Activated naive CD4-positive, alpha-beta T cell treated with anti-CD3 and anti-CD28 coated beads for 36 hours (primary cell): ENCODE measurements at places on chromosomes 4 and X.

GRCh38 chrX:22202251-22202650 is 70.5 kb upstream of the CBLL2 start:
- no peak for DNase-seq

- DNase-seq, result no peak
These were observed 31.6 kb downstream of the SYNPO2 start for GRCh38 chr4:118920247-118920646.

- DNase-seq, result no peak
These were observed 851.9 kb upstream of the FRG1 start for GRCh38 chr4:189088780-189089179.

- DNase-seq, result no peak
These were observed 400.8 kb upstream of the SLIT2 start for GRCh38 chr4:19850909-19851308.

DNA sequence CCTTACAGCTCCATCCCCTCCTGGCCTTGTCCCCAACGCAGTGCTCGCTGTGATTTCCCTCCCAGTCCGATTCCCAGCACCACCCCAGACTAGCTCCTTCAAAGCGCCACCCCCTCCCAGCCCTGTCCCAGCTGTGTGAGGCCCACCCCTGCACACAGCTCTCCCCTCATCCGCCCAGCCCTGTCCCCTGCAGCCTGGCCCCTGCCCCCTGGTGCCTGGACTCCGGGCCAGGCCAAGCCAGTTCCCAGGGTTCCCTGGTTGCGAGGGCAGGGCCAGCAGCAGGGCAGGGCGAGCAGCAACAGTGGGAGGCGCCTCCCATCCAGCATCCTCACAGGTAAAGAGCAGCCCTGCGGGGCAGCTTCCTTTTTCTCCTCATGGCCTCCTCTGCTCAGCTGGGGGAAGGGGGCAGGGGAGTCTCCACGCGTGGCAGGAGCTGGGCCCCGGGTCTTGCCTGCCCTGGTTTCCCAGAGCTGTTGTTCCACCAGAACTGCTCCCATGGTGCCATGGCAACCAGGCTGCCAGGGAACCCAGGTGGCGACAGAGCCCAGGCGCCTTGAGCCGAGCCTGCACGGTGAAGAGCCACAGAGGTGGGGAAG is 24.8 kb downstream of the IQSEC2 start:
- DNase-seq, result no peak

DNA sequence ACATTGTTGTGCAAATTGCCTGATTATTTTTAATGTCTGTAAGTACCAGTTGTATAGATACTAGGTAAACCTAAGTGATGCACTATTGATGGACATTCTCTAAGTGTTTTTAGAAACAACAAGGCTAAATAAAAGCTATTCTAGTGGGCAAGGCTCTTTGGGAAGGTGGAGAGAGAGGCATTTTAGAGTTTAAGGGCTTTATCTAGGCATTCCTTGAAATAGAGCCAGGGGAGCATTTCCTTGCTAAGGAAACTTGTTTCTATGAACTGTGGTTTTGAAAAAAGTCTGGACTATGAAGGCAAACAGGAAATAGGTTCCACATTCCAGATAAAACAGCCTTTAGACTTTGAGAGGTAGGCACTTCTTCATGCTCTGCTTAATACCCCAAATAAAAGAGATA is 23.8 kb downstream of the BMX start:
- no peak for DNase-seq

DNA sequence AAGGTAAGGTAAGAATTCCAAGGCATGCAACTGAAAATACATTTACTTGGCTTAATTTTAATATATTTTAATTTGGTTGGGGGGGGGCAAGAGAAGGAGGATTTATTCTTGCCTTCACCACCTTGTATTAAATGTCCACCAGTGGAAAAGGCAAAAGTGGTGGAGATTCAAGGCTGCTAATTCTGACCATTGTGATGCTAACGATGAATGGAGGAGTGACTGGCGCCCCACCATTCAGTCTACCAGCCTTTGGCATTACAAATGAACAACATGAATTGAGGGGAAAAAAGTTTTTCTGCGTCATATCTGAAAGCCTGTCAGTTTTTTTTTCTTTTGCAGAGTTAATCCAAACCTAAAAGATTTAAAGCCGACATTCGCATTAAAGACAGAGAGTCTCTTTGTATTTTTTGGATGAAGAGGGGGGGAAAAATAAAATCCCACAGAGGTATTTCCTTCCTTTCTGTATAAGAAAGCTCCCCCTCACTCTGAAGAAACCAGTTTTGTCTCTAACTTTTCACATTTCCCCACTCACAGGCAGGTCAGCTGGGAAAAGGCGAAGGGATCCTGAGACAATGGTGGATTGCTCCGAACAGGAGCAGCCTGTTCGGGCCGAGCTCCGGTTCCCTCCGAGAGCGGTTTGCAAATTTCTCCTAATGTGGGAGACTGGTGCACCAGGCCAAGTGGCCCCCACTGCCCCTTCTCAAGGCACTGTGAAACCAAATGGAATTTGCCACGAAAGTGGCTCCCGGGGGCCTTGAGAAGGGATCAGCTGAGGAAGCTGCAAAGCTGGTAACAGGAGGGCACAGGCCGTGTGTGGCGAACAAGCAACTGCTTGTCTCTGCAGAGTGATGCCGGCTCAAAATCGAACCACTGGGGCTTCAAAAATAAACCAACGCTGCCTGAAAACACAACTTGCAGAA is 28.1 kb downstream of the SHISA3 start:
- DNase-seq, result no peak

DNA sequence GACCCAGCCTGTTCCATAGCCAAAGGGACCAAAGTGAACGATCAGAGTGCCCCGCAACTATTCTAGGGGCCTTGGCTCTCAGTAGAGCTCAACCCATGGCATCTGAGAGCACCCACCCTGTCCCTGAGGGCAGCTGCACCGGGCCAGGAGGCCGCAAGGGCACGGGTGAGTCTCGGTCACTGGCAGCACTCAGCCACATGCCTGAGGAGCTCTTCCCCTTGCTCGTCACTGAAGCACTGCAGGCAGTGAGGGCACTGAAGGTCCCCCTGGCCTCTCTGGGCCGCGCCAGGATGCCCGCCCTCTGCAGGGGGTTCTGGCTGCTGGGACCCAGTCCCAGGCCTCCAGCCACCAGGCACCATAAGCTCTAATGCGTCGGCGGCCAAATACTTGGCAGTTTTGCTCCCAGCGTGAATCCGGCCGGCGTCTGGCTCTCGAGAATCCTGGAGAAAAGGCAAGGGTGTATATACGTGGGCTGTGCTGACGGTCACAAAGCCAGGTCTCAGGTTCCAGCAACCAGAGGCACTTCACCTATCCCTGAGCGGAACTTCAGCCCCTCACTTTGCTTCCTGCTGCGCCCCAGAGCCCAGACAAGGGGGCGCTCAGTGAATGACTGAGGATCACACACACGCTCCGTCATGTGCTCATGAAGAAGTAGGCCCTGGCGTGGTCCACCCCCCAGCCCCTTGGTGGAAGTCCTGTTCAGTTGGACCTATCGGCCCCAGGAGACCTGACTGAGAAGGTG is 13.9 kb downstream of the TNIP2 start:
- peak; percentile 3 for DNase-seq

DNA sequence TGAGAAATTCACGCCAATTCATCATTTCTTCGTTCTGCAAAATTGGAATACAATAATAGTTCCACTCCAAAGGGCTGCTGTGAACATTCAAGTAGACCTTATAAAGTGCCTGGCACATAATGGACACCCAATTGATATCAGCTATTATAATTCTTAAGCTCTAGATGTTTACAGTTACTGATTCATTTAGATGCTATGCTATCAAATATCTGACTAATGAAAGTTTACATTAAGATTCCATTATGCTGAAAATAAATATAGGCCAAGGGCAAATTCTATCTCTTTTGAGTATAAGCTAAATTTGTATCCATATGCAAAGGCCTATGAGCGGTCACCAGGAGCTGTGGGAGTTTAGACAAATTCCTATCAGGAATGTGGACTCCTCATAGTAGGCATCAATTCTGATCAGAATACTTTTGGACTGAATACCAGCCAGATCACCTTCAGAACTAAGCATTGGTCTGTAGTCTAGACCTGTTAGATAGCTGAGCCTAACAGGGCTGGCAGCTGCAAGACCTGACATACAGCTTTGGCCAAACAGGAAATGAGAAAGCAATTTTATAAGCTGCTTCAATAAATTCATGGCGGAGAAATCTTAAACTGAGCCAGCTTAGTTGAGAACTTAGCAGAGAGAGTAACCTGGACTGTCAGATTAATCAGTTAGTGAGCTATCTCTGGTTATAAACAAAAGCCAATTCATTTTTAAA is 384.3 kb upstream of the ACTRT1 start:
- no peak for DNase-seq

- no peak for DNase-seq
These were observed 18.5 kb downstream of the APLN start for GRCh38 chrX:129636175-129636681.

DNA sequence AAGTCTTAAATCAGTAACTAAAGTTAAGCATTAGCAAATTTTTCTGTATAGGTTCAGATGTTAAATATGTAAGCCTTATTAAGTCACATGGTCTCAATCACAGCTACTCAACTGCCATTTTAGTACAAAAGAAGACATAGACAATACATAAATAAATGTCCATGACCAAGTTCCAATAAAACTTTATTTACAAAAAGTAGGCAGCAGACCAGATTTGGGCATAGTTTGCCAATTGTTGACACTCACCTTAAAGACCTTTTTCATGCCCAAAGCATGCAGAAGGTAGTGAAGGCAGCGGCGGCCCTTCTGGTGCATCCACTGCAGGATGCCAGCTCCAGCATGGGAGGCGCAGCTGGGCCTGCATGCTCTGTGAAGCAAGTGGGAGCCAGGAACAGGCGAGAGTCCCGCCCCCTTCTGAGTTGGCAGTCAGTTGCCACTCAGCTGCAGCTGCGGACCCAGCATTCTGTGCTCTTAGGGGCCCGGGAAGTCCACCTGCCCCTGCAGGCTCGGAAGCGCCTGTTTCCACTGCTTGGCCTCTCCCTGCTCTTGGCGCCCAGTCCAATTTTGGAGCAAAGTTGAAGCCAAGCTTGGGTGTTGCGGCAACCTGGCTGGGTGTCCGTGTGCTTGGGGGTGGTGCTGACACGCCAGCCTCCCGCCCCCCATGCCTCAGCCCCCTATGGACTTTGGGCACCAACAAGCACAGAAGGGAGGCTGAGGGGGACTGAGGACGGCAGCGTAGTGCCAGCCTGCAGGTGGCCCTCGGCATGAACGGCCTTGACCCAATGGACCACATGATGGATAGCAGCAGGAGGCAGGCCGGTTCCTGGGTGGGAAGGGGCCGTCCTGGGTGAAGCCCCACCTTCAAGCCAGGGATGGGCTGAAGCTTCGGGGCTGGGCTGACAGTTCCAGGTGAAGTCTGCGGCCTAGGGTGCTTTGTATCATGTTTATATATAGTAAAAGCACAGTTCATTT is 42.4 kb upstream of the PABPC4L start:
- DNase-seq, result no peak

DNA sequence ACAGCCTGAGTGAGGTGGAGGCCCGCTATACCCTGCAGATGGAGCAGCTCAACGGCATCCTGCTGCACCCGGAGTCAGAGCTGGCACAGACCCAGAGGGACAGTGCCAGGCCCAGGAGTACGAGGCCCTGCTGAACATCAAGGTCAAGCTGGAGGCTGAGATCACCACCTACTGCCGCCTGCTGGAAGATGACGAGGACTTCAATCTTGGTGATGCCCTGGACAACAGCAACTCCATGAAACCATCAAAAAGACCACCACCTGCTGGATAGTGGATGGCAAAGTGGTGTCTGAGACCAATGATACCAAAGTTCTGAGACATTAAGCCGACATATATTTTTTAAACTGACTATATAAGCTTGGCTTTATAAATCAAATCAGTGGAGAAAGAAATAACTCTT is 73.3 kb upstream of the HHIP start:
- no peak for DNase-seq

DNA sequence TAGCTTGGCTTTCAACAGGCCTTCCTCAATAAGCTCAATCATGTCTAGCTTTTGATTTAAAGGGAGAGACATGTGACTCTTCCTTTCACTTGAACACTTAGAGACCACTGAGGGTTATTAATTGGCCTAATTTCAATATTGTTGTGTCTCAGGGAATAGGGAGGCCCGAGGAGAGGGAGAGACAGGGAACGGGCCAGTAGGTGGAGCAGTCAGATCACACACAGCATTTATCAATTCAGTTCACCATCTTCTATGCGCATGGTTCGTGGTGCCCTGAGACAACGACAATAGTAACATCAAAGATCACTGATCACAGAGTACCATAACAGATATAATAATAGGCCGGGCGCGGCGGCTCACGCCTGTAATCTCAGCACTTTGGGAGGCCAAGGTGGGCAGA is 17.8 kb downstream of the ZNF81 start:
- DNase-seq, result peak; percentile 47

- no peak for DNase-seq
These were observed 42.9 kb downstream of the DCTD start for GRCh38 chr4:182874304-182874751.

DNA sequence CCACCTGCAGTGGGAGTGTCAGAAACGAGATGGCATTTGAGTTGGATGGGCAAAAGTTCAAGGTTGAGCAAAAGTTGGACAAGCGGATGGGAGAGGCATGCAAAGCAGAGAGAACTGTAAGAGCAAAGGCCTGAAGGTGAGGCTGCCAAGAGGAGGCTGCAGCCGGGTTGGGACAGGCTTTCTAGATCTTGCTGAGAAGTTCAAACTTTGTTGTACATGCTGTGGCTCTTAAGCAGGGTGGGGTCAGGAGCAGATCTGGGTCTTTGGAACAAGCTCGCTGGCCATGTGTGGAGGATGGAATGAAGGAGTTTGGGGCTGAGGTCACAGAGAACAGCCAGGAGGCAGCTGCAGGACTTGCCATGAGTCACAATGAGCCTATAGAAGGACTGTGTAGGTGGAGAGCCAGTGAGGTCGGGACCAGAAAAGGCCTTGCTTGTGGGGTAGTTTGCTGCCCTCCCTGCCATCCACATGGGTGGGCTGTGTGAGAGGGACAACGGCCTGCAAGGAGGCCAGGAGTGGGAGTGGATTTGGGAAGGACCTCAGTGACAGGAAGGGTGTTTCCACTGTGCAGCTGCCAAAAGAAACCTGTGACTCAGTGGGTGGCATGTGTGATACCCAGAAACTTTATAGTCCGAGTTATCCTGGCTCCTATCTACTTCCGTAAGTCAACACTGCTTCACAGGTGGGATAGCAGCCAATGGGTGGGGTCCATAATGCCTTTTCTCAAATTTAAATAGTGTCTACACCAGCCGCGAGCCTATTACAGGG is 210.4 kb downstream of the MID1IP1 start:
- DNase-seq, result no peak

GRCh38 chrX:114152130-114152529 is 431.8 kb upstream of the HTR2C start:
- no peak for DNase-seq

DNA sequence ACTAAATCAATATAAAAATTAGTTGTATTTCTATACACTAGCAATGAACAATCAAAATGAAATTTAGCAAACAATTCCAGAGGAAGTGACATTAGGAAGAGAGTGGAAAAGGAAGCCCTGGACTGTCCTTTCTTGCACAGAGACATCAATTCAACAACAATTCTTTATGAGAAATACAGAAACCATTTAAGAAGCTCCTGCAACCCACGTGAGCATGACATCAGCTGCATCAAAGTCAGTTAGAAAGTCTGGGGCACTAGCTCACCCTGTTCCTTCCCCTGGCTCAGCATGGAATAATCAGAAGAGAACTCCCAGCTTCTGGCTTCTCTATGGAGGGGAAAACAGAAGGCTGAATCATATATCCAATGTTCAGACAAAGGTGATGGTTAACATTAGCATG is 48.6 kb upstream of the STARD8 start:
- no peak for DNase-seq
